ENCODE measurements at places on chromosomes 5 and 9. TPM values are rescaled to one million over a fixed set of nuclear protein-coding genes. Genes with fewer than 3 reads are reported as not detected.
A peak's percentile ranks its signal among the peaks of the same experiment; 100 is the strongest.

DNA sequence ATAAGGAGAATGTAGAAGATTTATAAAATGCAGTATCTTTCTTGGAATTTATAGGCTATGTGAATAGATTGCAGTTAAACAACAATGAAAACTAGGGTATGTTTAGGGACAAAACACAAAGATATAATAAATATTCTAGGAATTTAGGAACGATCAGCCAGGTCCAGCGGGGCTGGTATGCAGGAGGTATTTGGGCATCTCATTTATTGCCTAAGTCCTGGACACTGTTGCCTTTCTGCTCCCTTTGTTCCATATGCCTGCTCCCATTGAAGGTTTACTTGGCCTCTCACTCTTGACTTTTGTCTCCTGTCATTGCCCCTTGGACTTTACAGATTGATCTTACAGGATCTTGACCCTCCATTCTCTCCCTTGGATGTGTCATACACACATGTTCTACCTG, 55.9 kb downstream of the SNX24 start:
- DNase-seq: no peak
- peaks cover 3% of the 10 kb centered on the region for H3K4me1 ChIP-seq
- H3K27me3 ChIP-seq: no peaks in the 10 kb centered on the region
- no peaks in the 10 kb centered on the region for H3K36me3 ChIP-seq
- no peak overlapping the region for H3K4me3 ChIP-seq

DNA sequence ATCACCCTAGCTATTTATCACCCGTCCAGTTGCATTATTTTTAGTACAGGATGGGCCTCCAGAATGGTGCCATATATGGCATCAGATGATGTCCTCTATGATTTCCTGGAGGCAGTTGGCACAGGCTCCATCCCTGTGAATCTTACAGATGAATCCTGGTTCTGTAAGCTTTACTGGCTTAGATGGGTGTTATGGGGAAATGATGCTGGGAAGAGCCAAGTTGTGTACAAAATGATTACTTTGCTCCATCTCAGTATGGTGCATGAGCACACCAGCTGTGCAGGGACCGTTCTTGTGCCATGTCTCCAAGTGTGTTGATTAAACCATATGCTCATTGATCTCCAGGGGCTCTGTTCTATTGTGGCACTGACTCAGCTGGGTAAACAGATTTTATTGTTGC, 755.7 kb downstream of the TLR4 start:
- H3K27ac ChIP-seq: no peak overlapping the region
- no peak for DNase-seq

DNA sequence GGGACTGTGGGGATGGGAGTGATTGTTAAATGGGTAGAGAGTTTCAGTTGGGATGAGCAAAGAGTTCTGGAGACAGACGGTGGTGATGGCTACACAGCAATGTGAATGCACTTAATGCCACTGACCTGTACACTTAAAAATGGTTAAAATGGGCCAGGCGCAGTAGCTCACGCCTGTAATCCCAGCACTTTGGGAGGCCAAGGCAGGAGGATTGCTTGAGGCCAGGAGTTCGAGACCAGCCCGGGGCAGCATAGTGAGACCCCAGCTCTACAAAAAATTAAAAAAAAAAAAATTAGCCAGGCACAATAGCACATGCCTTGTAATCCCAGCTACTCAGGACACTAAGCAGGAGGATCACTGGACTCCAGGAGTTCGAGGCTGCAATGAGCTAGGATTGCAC, 7.7 kb downstream of the LMAN2 start:
- peaks cover 8% of the 10 kb centered on the region for H3K4me1 ChIP-seq
- no peaks in the 10 kb centered on the region for H3K27me3 ChIP-seq
- H3K27ac ChIP-seq: no peak overlapping the region
- peaks cover 7% of the 10 kb centered on the region for H3K36me3 ChIP-seq

- no peaks in the 10 kb centered on the region for H3K27me3 ChIP-seq
- peaks cover 59% of the 10 kb centered on the region for H3K4me1 ChIP-seq
- H3K27ac ChIP-seq: peak overlapping the region; percentile 69
Observed at GRCh38 chr9:120909904-120910303, 16.7 kb downstream of the TRAF1 start.

DNA sequence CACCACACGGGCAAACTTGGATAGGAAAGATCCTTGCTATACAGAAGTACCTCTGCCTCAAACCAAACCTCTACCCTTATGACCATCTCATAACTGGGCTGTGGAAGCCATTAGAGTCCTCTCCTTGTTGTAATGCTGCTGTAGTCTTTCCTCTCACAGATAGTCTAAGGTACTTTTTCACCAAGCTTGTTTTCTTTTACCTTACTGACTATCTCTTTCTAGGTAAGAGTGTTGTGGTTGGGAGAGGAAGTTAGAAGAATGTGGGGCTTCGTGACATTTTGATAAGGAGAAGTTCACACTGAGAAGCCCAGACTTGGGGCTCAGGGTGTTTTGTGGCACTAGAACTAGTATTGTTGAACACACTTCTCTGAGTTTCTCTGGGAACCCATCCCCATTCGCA, 8.9 kb downstream of the CFAP95 start:
- H3K4me1 ChIP-seq: peaks cover 9% of the 10 kb centered on the region
- DNase-seq: peak; percentile 10
- H3K27ac ChIP-seq: no peak overlapping the region
- no peaks in the 10 kb centered on the region for H3K36me3 ChIP-seq

- no peak for DNase-seq
- no peaks in the 10 kb centered on the region for H3K4me1 ChIP-seq
- H3K4me3 ChIP-seq: no peak overlapping the region
- no peaks in the 10 kb centered on the region for H3K27me3 ChIP-seq
- H3K36me3 ChIP-seq: no peaks in the 10 kb centered on the region
- H3K27ac ChIP-seq: no peak overlapping the region
Observed at GRCh38 chr5:18048449-18048848, 414.2 kb downstream of the TAF11L14 start.

- peaks cover 36% of the 10 kb centered on the region for H3K4me1 ChIP-seq
- H3K27ac ChIP-seq: peak overlapping the region; percentile 49
- peak; percentile 54 for DNase-seq
- H3K4me3 ChIP-seq: no peak overlapping the region
Observed at GRCh38 chr5:52743970-52744369, 43.7 kb upstream of the ITGA1 start.

GRCh38 chr5:23234197-23234596, 273.2 kb upstream of the PRDM9 start:
- no peaks in the 10 kb centered on the region for H3K4me1 ChIP-seq
- no peaks in the 10 kb centered on the region for H3K27me3 ChIP-seq
- no peaks in the 10 kb centered on the region for H3K36me3 ChIP-seq
- H3K4me3 ChIP-seq: no peak overlapping the region
- H3K27ac ChIP-seq: no peak overlapping the region
- no peak for DNase-seq

DNA sequence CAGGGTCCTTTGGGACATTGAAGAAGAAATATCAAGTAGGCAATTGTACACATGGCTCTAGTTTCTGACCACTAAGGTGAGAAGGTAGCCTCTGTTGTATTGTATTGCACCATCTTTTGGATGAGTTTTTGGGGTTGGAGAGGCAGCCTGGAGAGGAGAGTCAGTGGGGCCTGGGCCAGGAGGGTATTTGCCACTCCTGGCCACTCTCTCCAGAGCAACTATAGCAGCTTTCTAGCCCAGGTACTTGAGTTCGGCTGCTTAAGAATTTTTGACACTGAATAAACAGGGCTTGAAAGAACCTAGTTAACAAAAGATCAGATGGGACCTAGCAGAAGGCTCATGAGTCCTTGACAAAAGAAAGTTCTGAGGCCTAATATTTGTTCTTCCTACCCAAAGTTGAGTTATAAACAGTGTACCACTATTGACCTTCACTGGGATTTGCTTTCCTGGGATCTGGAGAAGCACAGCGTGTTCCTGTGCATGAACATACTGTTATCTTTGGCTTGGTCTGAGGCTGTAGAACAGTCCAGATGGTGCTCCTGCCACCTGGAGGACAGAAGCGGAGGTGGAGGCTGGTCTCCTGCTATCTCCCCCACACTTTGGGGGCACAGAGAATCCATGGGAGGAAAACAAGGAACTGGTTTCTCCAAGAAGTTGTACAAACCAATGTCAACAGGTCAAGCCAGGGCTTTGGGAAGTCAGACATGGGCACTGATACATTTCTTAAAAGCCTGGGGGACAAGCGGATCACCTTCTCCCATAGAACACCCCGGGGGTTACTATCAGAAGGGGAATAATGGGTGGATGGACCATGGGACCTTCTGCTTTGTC, 110.4 kb upstream of the LIFR start:
- H3K36me3 ChIP-seq: no peaks in the 10 kb centered on the region
- DNase-seq: no peak
- H3K4me3 ChIP-seq: no peak overlapping the region
- H3K27me3 ChIP-seq: no peaks in the 10 kb centered on the region

- no peaks in the 10 kb centered on the region for H3K4me1 ChIP-seq
- DNase-seq: no peak
- no peak overlapping the region for H3K27ac ChIP-seq
- no peaks in the 10 kb centered on the region for H3K36me3 ChIP-seq
Observed at GRCh38 chr5:135076801-135077200, 42.8 kb upstream of the PITX1 start.

GRCh38 chr5:67176936-67177335, 19.7 kb downstream of the CD180 start:
- H3K4me3 ChIP-seq: no peak overlapping the region
- no peaks in the 10 kb centered on the region for H3K36me3 ChIP-seq
- no peak overlapping the region for H3K27ac ChIP-seq
- no peaks in the 10 kb centered on the region for H3K27me3 ChIP-seq

DNA sequence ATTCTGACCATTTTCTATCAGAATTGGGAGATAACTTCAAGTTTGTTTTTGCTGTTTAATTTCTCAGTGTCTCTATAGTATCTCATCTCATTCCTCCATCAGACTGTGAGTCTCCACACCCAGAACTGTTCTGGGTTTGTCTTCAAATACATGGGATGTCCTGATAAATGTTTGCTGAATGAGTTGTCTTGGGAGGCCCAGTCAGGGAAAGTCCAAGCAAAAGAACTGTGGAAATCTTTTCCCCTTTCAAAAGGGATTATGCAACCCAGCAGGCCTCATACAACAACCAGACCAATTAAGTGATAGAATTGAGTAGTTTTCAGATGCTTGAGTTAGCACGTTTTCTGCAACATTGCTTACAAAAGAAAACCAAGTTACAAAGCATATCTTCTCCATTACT, 324.4 kb downstream of the BRINP1 start:
- no peaks in the 10 kb centered on the region for H3K27me3 ChIP-seq
- no peak overlapping the region for H3K27ac ChIP-seq
- H3K4me1 ChIP-seq: no peaks in the 10 kb centered on the region
- H3K4me3 ChIP-seq: no peak overlapping the region

Gene PCDHA9
- total RNA-seq: not detected

Gene OR1J4
- total RNA-seq: not detected

Gene BSPRY
- total RNA-seq: 10.3 TPM

Gene EGFL7
- 0.56 TPM for total RNA-seq

Gene VCP
- total RNA-seq: 202 TPM

Gene PRLR
- not detected for total RNA-seq

Gene HAPLN1
- not detected for total RNA-seq

Gene CCDC152
- total RNA-seq: 6.1 TPM

Data from naive thymus-derived CD4-positive, alpha-beta T cell (primary cell).